HFFc6 (cell line): ENCODE measurements at places on chromosomes 1 and 21. TPM values are rescaled to one million over a fixed set of nuclear protein-coding genes. Genes with fewer than 3 reads are reported as not detected.

The PEAR1 gene
- 3.2 to 20.2 TPM (median 3.4 TPM) in 3 replicates for total RNA-seq

The RPS6KC1 gene
- 15.6 and 16.1 TPM in 2 replicates for total RNA-seq

The CSF3R gene
- not detected in 3 replicates for total RNA-seq

The FAM78B gene
- 0.21 TPM in 1 of 3 replicates, not detected in the others for total RNA-seq

DNA sequence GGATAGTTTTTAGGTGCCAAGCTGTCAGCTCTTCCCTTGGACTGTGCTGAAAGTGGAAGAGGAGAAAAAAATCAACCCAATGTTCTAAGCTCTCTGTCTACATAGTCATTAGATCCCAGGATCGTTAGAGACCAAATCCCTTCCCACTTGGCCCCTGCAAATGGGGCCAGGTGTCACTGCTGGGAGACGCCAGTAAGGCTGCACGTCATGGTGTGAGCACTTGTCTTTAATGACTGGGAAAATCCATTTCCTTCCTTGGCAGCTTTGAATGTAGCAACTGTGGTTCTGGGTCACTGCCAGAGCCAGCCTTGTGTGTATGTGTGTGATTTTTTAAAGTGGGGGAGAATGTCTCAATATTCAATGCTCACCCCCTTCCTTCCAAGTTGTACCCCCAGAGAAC is 59.9 kb downstream of the MAN1C1 start:
- DNase-seq: no peak

GRCh38 chr1:243390162-243390791 is 134.4 kb downstream of the SDCCAG8 start:
- DNase-seq: no peak

- no peak for DNase-seq
Observed at GRCh38 chr1:203085528-203086406, at the start of gene MYOG. TSS of gene MYOG (minus strand) at chr1:203086012. CDS start at chr1:203085961, 51 bp downstream.
